Muscle of leg (tissue), 16 donors: ENCODE measurements at places on chromosomes 5 and 9. TPM values are rescaled to one million over a fixed set of nuclear protein-coding genes. Genes with fewer than 3 reads are reported as not detected.

ENC1 gene
- 35.4 TPM for polyA plus RNA-seq

ALDH7A1 gene
- 53.8 TPM for polyA plus RNA-seq

DNA sequence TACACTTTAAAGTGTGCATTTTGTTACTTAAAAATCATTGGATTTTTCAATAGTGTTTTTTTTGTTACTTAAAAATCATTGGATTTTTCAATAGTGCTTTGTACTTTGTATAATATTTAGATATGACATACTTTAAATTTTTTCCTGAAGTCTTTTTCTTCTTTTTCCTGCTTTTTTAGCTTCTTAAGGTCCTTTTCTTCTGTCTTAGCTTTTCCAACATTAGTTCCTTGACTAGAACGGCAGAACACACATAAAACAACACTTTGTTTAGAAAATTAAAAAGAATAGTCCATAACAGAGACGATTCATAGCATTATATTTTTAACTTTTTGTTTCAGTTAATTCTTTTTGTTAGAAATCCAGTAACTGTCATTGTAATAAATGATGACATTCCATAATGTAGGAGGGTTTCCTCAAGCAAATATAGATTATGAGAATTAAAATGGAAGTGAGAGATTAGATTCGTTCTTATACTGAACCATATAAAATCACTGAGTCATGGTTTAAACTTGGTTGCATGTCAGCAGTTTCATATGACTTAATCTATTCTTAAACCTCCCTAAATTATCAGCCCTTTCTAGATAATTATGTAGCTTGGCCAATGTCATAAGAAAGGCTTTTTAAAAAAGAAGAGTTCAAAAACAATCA is 45.3 kb upstream of the RICTOR start:
- DNase-seq, result no peak

GRCh38 chr9:93422977-93423616 is 28.4 kb upstream of the FAM120A start:
- no peak for DNase-seq

SPAAR gene
- 2.1 TPM for polyA plus RNA-seq

PRDM9 gene
- not detected for polyA plus RNA-seq

RASGRF2 gene
- 0.61 TPM for polyA plus RNA-seq

- DNase-seq, result no peak
These were observed 8.9 kb upstream of the BNC2 start for GRCh38 chr9:16879416-16879815.

- DNase-seq, result no peak
These were observed 1.6 kb upstream of the TUT7 start for GRCh38 chr9:86355814-86356213.

- DNase-seq, result no peak
These were observed 297.8 kb downstream of the SH3GL2 start for GRCh38 chr9:17876687-17877086.

HTR1A gene
- polyA plus RNA-seq, result not detected

GDF9 gene
- polyA plus RNA-seq, result 0.79 TPM
